NCI-H2029 (cell line): ENCODE measurements at places on chromosomes 6 and 20.

DNA sequence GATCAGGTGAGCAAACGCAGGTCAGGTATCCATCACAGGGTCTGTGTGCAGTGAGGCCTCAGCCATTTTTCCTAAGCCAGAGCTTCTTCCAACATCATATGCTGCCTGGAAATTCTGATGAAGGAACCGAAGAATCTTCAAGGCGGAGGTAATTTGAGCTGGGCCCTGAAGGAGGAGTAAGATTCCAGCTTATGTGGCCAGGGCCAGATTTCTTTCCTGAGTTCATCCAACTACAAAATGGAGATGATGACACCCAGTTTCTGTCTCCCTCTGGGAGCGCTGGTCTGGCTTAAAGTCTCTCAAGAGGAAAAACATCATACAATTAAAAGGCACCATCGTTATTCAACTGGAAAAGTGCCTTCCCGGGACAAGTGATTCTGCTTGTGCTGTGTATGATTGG lies 6.9 kb upstream of the MANBAL start:
- DNase-seq = no peak

GRCh38 chr6:14664112-14664601 lies 546.6 kb downstream of the CD83 start:
- no peak for DNase-seq

GRCh38 chr6:125268765-125269164 lies 33.0 kb downstream of the HDDC2 start:
- no peak for DNase-seq

DNA sequence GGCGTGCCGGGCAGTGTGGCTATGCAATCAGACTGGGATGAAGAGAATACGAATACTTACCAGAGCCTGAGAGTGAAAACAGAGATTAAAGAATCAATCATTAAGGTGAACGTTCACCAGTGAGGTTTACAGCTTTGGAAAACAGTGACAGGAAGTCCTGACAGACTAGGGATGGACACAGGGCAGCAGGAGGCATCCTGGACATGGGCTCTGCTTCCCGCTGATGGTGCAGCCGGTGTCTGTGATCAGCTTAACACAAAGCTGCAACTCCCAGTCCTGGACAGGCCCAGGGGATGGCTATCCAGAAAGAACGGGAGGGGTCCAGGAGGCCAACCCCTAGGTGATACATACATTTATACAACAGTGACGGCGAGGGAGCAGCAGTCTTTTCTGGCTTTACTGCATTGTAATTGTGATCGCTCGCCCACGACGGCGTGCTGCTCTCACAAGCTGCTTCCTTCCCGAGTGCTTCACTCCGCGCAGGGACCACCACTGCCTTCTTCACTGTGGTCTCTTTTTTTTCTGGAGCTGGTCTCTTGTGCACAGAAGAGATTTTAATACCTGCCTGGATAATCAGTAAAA lies 20.7 kb downstream of the DIDO1 start:
- no peak for DNase-seq

- no peak for DNase-seq
Measured at GRCh38 chr6:168264593-168265335, 54.8 kb downstream of the DACT2 start.

DNA sequence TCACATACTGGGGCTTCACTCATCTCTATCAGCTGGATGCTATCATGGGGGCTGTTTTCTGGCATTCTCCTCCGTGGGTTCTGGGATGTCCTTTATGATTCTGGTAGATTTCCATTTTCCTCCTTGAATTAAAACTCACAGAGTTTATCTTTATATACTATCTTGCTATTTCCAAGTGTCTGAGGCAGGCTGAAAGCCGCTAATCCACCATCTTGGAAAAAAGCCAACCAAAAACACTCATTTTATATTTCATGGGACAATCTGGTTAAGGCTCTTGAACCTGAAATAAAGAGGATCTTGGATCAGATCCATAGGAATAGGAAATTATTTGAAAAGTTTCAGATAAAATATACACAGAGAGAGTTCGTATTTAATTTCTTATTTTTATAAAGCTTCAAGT lies 86.0 kb downstream of the AFG1L start:
- DNase-seq = no peak

- DNase-seq = no peak
Measured at GRCh38 chr6:48505621-48506020, 394.6 kb upstream of the PTCHD4 start.

DNA sequence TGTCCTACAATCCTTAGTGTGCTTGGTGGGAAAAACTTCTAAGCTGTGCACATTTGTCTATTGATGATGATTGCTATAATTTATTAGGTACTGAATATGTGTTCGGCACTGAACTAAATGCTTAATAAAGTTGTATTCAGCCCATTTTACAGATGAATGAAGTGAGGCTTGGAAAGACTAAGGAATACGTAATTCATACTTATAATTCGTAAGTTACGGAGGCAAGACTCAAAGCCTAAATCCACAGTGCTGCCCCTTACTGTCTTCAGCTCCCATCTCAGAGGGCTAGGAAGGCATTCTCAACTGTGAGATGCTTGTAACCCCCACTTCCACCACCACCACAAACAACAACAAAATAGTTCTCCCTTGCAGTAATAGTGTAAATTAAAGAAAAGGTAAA lies 171.3 kb downstream of the HS3ST5 start:
- no peak for DNase-seq

- DNase-seq = no peak
Measured at GRCh38 chr20:14612391-14612790, 275.0 kb upstream of the FLRT3 start.

GRCh38 chr6:5462856-5463255 lies 201.5 kb downstream of the FARS2 start:
- no peak for DNase-seq

DNA sequence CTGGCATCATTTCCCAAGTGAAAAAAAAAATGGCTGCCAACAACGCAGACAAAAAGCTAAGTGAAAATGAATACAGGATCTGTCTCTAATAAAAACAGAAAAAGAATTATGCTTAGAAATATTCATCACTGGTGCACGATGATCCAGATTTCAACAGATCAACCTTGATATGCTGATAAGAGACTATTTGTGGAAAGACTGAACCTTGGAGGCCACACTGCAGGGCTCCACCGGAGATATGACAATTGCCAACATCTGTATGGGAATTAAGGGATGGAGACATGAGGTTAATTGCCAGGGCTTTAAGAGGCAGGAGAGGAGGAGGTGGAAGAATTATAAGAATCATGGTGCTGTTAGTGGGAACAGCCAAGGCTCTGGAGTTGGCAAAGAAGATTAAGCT lies 48.3 kb downstream of the PFDN4 start:
- DNase-seq = no peak

GRCh38 chr20:57907131-57908000 lies 197.6 kb upstream of the PMEPA1 start:
- no peak for DNase-seq

DNA sequence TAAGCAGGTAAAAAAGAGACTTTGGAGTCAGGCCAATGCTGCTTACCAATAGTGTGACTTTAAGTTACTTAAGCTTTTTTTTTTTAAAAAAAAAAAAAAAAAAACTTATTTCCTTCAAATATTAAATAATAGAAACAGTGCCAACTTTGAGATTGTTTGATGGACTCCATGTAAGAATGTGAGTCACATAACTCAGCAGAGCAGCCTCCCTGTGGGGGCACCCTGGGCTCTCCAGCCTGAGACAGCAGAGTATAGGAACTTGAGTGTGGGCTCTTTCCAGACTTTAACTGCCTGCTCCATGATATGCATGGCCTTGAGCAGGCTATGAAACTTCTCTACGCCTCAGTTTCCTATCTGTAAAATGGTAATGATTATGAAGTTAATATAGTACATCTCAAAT lies 113.3 kb upstream of the SAMD5 start:
- no peak for DNase-seq

- DNase-seq = peak; percentile 64
Measured at GRCh38 chr20:3818155-3819151, 1.9 kb upstream of the AP5S1 start.

- DNase-seq = no peak
Measured at GRCh38 chr6:470051-470900, 78.7 kb downstream of the IRF4 start.

- DNase-seq = no peak
Measured at GRCh38 chr6:163397326-163397725, 17.2 kb upstream of the QKI start.

DNA sequence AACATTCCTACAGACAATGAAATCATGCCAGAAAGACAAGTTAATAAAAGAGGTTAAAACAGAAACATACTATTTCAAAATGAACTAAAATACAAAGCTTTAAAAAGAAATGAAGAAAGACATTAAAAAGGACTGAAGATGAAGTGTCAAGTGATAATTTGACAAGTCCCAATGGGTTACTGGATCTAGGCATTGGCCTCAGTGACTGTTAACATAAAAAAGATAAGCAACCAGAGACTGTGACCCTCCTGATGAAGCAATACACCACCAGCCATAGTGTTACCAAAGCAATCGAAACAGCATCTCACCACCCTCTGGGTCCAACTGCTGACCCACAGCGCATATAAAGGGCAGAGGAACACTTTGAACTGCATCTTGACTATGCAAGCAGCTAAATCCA lies 130.3 kb downstream of the FIG4 start:
- no peak for DNase-seq

- DNase-seq = no peak
Measured at GRCh38 chr20:33125983-33126382, 42.0 kb upstream of the BPIFA2 start.

DNA sequence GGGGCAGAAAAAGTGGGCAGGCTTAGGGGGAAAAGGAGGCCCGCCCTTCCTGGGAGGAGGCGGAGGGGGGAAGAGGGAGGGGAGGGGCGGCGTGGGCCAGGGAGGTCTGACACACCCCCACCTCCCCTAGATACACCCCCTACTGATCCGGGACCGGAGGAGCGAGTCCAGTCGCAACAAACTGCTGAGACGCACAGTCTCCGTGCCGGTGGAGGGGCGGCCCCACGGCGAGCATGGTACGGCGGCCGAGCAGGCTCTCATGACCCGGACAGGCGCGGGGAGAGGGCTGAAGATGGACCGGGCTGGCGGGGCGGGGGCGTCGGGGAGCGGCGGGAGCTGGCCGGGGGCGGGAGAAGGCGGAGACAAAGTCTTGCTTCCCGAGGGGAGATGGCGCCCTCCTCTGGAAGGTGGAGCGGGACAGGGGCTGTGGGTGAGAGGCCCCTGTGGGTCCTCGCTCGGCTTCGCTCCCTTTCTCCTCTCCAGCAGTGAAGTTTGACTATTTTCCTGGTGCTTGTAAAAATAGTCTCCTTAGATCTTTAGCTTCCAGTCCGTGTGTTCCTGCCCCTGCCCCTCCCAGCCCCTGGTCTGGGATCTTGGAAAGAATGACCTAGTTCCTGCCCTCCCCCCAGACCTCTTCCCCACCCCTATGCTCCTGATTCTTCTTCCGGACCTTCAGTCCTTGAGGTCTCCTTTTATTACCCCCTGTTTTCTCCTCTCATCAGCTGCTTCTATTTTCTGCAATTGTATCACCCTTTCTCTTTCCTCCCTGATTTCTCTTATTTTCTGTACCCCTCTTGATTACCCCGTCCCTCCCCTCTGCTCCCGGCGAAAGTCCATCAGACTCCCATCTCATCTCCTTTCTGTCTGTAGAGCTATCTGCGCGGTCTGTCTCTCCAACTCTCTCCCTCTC lies 6.1 kb downstream of the SYNGAP1 start:
- peak; percentile 76 for DNase-seq

- no peak for DNase-seq
Measured at GRCh38 chr6:168823397-168824212, 382.6 kb downstream of the SMOC2 start.

GRCh38 chr6:116217069-116217468 lies 36.8 kb downstream of the TSPYL4 start:
- peak; percentile 72 for DNase-seq

GRCh38 chr20:62021793-62022385 lies 43.8 kb downstream of the TAF4 start:
- DNase-seq = no peak

DNA sequence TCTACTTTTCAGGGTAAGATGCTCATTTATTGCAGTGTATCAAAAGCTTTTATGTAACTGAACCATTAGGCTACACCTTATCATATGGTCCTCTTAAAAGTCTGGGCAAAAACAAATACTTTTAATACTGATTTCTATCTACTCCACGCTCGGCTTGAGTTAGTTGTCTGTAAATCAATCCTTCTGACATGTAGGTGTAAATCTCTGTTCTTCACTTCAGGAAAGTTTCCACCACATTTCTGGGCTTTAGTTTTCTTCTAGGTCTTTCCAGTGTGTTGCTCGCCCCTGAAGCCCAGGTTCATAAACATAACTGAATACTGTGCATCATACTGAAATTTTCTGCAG lies 89.2 kb upstream of the RNF217 start:
- DNase-seq = no peak
